ENCODE measurements at places on chromosomes 3 and 15. TPM values are rescaled to one million over a fixed set of nuclear protein-coding genes. Genes with fewer than 3 reads are reported as not detected.
A peak's percentile ranks its signal among the peaks of the same experiment; 100 is the strongest.

DNA sequence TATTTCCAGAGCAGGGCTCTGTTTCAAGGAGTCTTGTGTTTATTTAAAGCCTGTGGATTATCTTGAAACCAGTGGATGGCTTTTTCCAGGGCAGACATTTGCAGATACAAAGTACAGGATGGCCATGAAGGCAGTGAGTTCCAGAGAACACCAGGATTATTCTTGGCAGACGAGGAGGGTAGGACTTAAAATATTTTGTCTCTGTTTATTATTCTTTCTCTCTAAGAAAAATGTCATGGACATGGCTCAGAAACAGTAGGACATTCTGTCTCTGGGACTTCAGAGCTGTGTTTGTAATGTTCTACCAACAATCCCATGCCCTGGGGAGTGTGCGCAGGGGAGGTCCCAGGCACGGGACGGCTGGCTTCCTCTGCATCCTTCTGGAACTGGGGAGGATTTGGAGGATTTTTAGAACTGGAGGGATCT, 125.9 kb downstream of the ATP10A start:
- peak overlapping the region; percentile 41 for H3K27ac ChIP-seq
- no peak for DNase-seq
- no peaks in the 10 kb centered on the region for H3K27me3 ChIP-seq
- peaks cover 6% of the 10 kb centered on the region for H3K4me1 ChIP-seq

GRCh38 chr15:68672781-68673205, 94.0 kb downstream of the CORO2B start:
- H3K4me1 ChIP-seq, result peaks cover 34% of the 10 kb centered on the region
- no peak overlapping the region for H3K4me3 ChIP-seq
- H3K36me3 ChIP-seq, result no peaks in the 10 kb centered on the region
- DNase-seq, result no peak
- H3K27me3 ChIP-seq, result no peaks in the 10 kb centered on the region

DNA sequence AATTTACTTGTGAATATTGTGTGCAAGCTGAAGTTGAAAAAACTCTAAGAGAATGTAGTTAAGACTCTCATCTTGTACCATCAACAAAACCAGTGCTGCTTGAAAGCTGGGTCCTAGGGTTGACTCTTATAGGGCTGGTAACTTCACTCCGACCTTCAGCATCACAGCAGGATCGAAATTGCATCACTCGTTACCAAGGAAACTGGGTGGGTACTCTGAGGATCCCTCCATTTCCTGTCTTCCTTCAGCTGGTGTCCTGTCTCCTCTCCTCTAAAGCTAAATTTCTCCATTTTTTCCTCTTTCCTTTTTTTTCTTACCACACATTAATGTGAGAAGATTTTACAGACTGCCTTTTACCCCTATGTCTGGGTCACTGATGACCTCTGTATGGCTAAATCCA, 3.0 kb upstream of the APH1B start:
- peaks cover 3% of the 10 kb centered on the region for H3K36me3 ChIP-seq
- H3K27me3 ChIP-seq, result no peaks in the 10 kb centered on the region
- H3K4me3 ChIP-seq, result no peak overlapping the region
- H3K27ac ChIP-seq, result no peak overlapping the region
- peaks cover 14% of the 10 kb centered on the region for H3K4me1 ChIP-seq

DNA sequence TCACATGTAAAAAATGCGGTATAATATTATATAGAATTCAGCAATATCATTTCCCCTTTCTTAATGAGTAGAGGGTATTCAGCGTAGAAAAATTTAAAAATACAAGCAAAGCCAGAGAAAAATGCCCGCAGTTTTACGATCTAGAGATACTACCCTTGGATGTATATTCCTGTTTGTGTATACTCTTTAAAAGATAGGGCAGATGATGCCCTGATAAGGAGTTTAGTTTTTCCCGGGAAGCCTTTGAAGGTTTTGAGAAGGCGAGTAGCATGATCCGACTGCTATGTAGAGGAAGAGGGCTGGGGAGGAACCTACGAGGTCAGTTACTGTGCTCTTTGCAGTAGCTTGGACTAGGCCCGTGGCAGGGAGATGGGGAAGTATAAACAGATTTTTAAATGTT, 1.2 kb downstream of the YEATS2 start:
- peaks cover 5% of the 10 kb centered on the region for H3K36me3 ChIP-seq
- H3K27ac ChIP-seq, result peak overlapping the region; percentile 90
- H3K4me1 ChIP-seq, result peaks cover 24% of the 10 kb centered on the region
- DNase-seq, result peak; percentile 27
- peak overlapping the region; percentile 100 for H3K4me3 ChIP-seq

GRCh38 chr3:100100425-100100824, 13.9 kb downstream of the FILIP1L start:
- no peaks in the 10 kb centered on the region for H3K27me3 ChIP-seq
- peaks cover 68% of the 10 kb centered on the region for H3K4me1 ChIP-seq
- no peak for DNase-seq
- H3K27ac ChIP-seq, result peak overlapping the region; percentile 2
- no peaks in the 10 kb centered on the region for H3K36me3 ChIP-seq

DNA sequence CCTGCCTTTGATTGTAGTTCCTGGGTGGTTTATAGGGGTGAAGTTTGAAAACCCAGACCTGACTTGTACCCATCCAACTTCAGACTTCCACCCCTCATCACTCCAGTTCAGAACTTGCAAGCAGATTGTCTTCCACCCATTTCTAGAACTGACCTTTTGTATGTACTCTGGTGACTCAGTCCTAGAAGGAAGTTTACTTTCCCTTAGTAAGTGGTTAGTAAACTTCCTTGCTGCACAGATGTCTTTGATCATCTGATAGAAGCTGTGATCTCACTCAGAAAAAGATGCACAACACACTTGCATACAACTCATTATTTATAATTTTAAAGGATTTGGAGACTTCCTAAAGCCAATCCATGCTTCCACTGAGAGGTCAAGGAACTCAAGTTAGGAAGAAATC, 368.0 kb downstream of the MFSD1 start:
- H3K4me1 ChIP-seq, result no peaks in the 10 kb centered on the region
- no peaks in the 10 kb centered on the region for H3K36me3 ChIP-seq
- H3K4me3 ChIP-seq, result no peak overlapping the region
- H3K27me3 ChIP-seq, result no peaks in the 10 kb centered on the region
- no peak overlapping the region for H3K27ac ChIP-seq

DNA sequence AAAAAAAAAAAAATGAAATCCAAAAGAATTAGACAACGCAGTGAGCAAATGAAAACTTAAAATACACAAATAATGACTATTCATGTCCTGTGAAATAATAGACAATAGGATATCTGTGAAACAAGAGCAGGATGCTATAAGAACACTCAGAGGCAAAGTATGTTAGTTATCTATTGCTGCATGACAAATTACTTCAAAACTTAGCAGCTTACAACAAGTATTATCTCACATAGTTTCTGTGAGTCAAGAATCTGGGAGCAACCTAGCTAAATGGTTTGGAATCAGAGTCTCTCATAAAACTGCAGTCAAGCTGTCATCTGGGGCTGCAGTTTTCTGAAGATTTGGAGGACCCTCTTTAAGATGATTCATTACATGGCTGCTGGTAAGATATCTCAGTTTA, 36.5 kb upstream of the ZMAT3 start:
- no peaks in the 10 kb centered on the region for H3K27me3 ChIP-seq
- H3K36me3 ChIP-seq, result no peaks in the 10 kb centered on the region

DNA sequence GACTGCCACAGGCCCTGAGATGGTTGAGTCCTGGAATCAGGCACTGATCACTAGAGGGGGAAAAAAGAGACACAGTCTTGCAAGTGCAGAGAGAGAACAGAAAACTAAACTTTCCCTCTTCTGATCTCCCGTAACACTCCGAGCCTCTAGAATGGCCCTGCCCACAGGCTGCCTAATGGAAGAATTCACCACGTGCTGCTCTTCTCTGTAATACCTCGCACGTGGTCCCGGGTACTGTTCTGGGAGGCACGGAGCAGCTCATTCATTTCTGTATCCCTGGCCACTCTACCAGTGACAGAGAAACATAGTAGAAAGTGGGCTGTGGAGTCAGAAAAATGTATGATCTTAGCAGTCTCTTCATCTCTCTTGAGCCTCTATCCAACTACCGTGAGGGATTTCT, 30.4 kb downstream of the VGLL4 start:
- peaks cover 74% of the 10 kb centered on the region for H3K4me1 ChIP-seq
- no peak overlapping the region for H3K4me3 ChIP-seq
- H3K36me3 ChIP-seq, result no peaks in the 10 kb centered on the region
- H3K27ac ChIP-seq, result peak overlapping the region; percentile 4
- no peak for DNase-seq

GRCh38 chr3:38136393-38136776, 542 bp downstream of the ACAA1 start:
- H3K27ac ChIP-seq, result peak overlapping the region; percentile 85
- peak overlapping the region; percentile 93 for H3K4me3 ChIP-seq
- H3K36me3 ChIP-seq, result peaks cover 51% of the 10 kb centered on the region
- DNase-seq, result peak; percentile 59

GRCh38 chr3:188052169-188053035, 101.6 kb upstream of the LPP start:
- no peaks in the 10 kb centered on the region for H3K36me3 ChIP-seq
- H3K4me3 ChIP-seq, result peak overlapping the region; percentile 12
- H3K27ac ChIP-seq, result peak overlapping the region; percentile 73
- H3K27me3 ChIP-seq, result no peaks in the 10 kb centered on the region

GRCh38 chr3:134029734-134030378, at the start of gene SLCO2A1:
SLCO2A1 (minus strand) TSS chr3:134029925; CDS start chr3:134029802, 123 bp downstream.
- peak within 1 kb of the TSS; percentile 1 for H3K27ac ChIP-seq
- peak within 1 kb of the TSS; percentile 67 for H3K4me3 ChIP-seq
- peaks cover 18% of the 10 kb centered on the region for H3K27me3 ChIP-seq
- DNase-seq, result no peak

DNA sequence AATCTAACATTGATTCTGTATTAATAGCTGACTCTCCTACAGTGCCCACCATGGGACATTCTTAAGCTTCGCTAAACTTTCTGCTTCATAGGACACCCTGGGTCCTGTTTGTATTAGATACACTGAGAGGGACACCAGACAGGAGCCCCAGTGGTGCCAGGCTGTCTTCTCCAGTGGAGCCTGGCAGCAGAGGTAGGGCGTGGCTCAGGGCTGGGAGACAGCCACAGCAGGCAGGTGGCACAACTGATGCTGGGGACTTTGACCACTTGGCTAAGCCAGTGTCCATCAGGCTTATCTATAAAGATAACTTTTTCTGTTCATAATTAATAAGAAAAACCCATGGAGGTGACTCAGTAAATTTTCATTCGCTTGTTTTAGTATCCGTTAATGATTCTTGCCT, 21.8 kb downstream of the NIPA1 start:
- H3K36me3 ChIP-seq, result peaks cover under 1% of the 10 kb centered on the region
- no peak for DNase-seq
- no peaks in the 10 kb centered on the region for H3K27me3 ChIP-seq

- no peaks in the 10 kb centered on the region for H3K27me3 ChIP-seq
- no peak overlapping the region for H3K4me3 ChIP-seq
- no peaks in the 10 kb centered on the region for H3K4me1 ChIP-seq
- H3K27ac ChIP-seq, result no peak overlapping the region
- no peak for DNase-seq
Observed at GRCh38 chr15:80321853-80322252, 69.8 kb upstream of the CTXND1 start.

DNA sequence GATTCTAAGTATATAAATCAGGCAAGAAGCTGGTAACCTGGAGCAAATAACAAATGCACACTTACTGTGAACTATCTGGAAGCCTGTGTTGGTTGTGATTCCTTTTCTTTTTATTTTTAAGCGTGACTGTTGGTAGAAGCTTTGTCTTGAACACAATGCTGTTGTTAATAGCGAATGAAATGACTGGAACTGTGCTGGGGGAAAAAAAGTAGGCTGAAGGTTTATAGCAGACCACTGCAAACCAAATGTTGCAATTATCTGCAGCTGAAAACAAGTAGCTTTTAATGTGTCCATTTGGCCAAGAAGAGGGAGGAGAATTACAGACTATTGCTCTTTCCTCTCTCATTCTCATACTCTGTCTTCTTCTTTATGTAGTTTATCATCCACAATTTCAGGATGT, 184.5 kb upstream of the DNAJC19 start:
- H3K36me3 ChIP-seq, result no peaks in the 10 kb centered on the region
- no peaks in the 10 kb centered on the region for H3K27me3 ChIP-seq
- DNase-seq, result no peak
- no peak overlapping the region for H3K27ac ChIP-seq
- H3K4me1 ChIP-seq, result no peaks in the 10 kb centered on the region

- no peaks in the 10 kb centered on the region for H3K27me3 ChIP-seq
- H3K36me3 ChIP-seq, result peaks cover 27% of the 10 kb centered on the region
- H3K4me1 ChIP-seq, result peaks cover 24% of the 10 kb centered on the region
- no peak overlapping the region for H3K4me3 ChIP-seq
- no peak overlapping the region for H3K27ac ChIP-seq
Observed at GRCh38 chr3:149013726-149014125, 22.4 kb downstream of the GYG1 start.

DNA sequence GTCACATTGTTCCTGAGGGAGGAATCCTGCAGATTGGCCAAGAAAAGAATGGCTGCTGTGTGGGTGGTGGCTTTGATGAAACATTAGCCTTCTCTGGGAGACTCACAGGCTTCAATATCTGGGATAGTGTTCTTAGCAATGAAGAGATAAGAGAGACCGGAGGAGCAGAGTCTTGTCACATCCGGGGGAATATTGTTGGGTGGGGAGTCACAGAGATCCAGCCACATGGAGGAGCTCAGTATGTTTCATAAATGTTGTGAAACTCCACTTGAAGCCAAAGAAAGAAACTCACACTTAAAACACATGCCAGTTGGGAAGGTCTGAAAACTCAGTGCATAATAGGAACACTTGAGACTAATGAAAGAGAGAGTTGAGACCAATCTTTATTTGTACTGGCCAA, 6.1 kb downstream of the PTX3 start:
- H3K27me3 ChIP-seq, result peaks cover 13% of the 10 kb centered on the region
- H3K4me3 ChIP-seq, result no peak overlapping the region
- H3K36me3 ChIP-seq, result no peaks in the 10 kb centered on the region
- no peaks in the 10 kb centered on the region for H3K4me1 ChIP-seq
- no peak overlapping the region for H3K27ac ChIP-seq

GRCh38 chr3:4343258-4343657, 40.1 kb downstream of the SETMAR start:
- no peak for DNase-seq
- no peak overlapping the region for H3K27ac ChIP-seq
- H3K4me3 ChIP-seq, result no peak overlapping the region
- no peaks in the 10 kb centered on the region for H3K4me1 ChIP-seq

DNA sequence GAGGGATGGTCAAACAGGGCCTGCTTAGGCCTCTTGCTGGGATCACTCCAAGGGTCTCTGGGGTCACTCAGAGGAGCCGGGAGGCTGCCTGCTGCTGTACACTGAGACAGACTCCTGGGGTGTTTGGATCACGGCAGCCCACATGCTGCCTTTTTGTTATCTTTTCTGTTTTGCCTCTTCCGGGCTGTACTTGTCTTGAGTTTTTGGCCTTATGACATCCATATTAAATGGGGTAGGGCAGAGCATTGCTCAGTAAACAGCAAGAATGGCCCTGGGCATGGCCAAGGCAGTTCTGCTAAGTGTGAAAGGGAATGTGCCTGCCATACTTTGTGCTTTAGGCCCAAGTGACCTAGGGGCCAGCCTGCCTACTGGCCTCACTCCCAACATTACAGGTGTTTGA, 771 bp upstream of the ENTPD3 start:
- DNase-seq, result no peak
- H3K27me3 ChIP-seq, result no peaks in the 10 kb centered on the region
- H3K4me1 ChIP-seq, result no peaks in the 10 kb centered on the region

The RIOX2 gene
- 15.3 TPM for total RNA-seq

The GOLGA8S gene
- total RNA-seq, result 0.72 TPM

The ARID3B gene
- total RNA-seq, result 2.1 TPM

The SCG3 gene
- not detected for total RNA-seq

The UBR1 gene
- total RNA-seq, result 32.5 TPM

The PLSCR4 gene
- 10.0 TPM for total RNA-seq

The CCDC39 gene
- not detected for total RNA-seq

The C3orf70 gene
- 2.8 TPM for total RNA-seq

The IL16 gene
- 16.6 TPM for total RNA-seq

The DPP8 gene
- 40.4 TPM for total RNA-seq

The ROPN1 gene
- 0.59 TPM for total RNA-seq

The CFAP100 gene
- not detected for total RNA-seq

The RASGRP1 gene
- 0.55 TPM for total RNA-seq

The MCTP2 gene
- total RNA-seq, result 0.48 TPM

The SIDT1 gene
- total RNA-seq, result 0.56 TPM

The CKMT1A gene
- not detected for total RNA-seq

Data from heart left ventricle (tissue), 16 donors.